ENCODE measurements at places on chromosomes 16 and 17.

DNA sequence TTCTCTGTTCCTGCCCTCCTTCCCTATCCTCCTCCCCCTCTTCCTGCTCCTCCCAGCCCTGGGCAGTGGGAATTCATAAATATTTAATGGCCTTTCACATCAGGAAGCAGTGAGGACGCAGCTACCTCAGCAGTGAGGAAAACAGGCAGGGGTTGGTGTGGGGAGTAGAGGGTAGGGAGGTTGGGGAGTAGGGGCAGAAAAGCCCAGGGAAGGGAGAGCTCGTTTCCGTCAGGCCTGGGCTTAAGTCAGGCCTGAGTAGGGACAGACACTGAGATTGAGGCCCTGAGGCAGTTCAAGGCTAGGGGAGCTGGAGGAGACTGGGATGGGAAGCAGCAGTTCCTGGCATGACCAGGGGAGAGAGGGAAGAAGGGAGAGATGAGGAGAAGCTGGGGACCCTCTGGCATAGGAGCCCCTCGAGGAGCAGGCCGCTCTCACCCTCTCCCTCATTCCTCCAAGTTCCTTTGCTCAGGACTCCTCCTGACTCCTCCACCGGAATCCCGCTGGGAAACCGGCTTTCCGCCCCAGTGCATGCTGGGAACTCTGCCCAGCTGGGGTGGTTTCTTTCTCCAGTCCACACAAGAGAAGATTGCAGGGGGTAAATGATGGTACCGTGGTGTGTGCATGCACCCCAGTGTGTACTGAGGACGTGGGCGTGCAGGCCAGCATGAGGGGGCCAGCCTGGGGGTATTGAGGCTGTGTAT, 6.2 kb downstream of the SAMD14 start:
- DNase-seq, result peak; percentile 76

GRCh38 chr17:40063901-40064531, 1.3 kb downstream of the THRA start:
- DNase-seq, result no peak

- DNase-seq, result no peak
These were observed 2.1 kb upstream of the GPS2 start for GRCh38 chr17:7317161-7317803.

DNA sequence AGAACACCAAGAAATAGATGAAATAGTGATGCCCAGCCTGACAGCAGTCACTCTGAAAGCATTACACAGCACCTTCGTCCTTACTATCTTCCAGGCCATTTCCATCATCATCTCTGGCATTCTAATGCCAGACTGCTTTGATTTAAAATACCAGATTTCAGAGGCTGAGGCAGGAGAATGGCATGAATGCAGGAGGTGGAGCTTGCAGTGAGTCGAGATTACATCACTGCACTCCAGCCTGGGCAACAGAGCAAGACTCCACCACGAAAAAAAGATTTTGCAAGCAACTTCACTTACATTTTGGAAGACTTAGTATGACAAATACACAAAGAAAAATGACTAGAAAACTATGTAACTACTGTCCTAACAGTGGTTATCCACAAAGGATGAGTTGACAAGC, 244.0 kb downstream of the CPPED1 start:
- no peak for DNase-seq

DNA sequence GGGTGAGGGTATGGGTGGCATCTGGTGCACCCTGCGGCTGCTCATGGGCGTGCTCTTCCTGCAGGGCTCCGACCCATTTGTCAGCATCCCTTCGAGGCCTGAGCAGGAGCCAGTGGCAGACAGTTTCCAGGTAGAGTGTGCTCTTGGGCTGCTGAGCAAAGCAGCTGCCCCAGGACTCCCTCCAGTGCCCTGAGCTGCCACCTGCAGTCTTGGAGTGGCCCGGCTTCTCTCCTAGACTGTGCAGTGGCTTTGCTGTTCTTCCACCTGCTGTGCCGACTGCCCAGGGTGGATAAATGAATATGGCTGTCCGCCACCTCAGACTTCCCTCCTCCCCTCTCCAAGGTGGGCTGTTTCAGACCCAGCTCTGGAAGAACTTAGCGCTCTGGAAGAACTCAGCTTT, 10.8 kb upstream of the JPT2 start:
- no peak for DNase-seq

DNA sequence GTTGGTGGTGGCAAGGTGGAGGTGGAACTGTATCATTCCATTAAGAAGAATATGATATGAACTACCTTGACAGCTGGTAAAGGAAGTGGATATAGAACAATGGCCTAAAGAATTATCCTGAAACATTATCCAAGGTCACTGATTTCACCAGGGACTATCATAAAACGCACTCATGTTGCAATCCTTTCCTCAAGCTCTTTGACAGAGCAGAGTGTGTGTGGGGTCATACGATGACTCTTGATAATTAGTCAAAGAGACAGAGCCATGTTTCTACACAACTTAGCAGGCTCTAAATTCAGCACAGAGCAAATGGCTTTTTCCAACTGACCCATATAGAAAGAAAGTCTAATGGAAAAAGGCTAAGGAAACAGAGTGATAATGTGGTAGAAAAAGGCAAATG, 126.4 kb upstream of the ANKFN1 start:
- DNase-seq, result no peak

GRCh38 chr16:86994215-86994614, 323.0 kb downstream of the C16orf95 start:
- no peak for DNase-seq

DNA sequence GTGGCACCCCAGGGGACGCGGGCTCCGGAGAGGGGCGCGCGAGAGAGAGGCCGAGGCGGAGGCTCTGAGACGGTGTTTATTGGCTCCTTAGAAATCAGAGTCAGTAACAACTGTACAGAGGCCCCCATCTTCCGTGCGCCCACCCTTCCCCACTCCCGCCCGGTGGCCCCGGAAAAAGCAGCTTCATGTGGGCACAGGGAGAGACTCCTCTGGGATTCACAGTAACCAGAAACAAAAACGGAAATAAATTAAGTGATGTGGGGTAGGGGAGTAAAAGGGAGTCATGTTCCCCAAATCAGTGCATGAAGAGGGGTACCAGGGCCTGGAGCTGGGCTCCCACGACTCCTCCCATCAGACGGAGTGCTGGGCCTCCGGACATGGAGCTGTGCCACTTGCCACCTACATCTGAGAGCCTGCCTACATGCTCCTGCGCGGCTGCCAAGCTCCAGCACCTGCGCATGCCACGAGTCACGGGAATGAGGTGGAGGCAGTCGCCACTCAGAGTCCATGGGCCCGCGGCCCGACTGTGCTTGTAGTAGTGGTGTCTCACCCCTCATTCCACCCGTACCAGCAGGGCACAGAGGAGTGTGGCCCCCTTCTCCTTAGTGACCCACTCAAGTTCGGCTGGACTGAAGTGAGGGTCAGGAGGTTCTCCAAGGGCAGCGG, 543 bp upstream of the GPS2 start:
- no peak for DNase-seq

GRCh38 chr16:3004319-3004718, 8.4 kb upstream of the CLDN9 start:
- no peak for DNase-seq

GRCh38 chr16:64712026-64712425, 409.8 kb downstream of the CDH11 start:
- DNase-seq, result no peak

GRCh38 chr17:82339634-82340580, 6.3 kb upstream of the SECTM1 start:
- DNase-seq, result no peak

- peak; percentile 88 for DNase-seq
These were observed 1.8 kb upstream of the RBFOX3 start for GRCh38 chr17:79612468-79613194.

GRCh38 chr16:62363501-62363900, 327.3 kb upstream of the CDH8 start:
- peak; percentile 3 for DNase-seq

GRCh38 chr17:34167354-34167753, 87.7 kb upstream of the CCL2 start:
- no peak for DNase-seq

DNA sequence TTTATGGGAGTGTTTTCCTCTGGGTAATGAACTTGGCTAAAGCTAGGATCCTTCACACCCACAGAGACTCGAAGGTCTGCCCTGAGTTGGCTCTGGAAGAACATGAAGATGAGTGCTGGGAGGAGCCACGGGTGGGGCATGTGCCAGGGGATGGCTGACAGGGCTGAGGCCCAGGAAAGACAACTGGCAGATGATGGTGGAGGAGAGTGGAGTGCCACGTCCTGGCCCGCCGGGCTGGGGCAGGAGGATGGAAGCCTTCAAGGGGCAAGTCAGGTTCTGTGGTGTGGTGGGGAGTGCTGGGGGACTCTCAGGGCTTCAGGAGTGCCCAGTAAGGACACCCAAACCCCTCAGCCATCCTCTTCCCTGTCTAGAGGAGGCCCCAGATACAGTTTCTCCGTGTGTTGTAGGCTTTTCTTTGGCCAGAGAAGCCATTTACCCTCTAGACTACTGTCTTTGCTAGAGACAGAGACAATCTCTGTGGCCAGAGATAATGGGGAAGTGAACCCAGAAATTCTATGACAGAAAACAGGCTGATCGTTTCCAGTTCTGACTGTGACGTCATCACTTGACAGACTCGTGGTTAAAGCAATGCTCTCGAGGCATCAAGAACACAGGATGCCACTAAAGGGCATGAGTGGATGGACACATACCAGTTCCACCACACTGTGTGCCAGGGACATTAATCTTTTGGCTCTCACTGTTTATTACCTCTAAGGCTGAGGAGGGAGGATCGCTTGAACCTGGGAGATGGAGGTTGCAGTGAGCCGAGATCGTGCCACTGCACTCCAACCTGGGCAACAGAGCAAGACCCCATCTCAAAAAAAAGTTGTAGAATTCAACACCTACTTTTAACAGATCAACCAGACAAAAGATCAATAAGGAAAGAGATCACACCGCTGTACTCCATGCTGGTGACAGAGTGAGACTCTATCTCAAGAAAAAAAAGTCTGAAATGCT, 18.6 kb upstream of the SLC5A10 start:
- no peak for DNase-seq

- no peak for DNase-seq
These were observed 112.2 kb downstream of the KIF2B start for GRCh38 chr17:53934931-53935330.

DNA sequence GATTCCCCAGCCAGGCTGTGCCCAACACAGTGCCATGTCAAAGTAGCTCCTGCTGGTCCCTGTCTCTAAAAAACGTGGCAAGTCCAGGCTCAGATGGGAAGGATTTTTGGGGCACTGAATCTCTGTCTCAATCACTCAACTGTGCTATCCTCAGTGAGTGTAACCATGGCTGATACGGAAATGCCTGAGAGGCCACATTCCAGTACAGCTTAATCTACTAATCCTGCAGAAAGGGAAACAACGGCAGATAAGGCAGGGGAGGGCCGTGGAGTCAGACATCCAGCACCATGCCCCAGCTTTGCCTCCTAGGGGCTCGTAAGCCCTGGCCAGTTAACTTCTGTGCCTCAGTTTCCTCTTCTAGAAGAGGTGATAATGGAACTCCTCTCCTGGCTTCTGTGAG, 251.7 kb downstream of the CPPED1 start:
- peak; percentile 29 for DNase-seq

- no peak for DNase-seq
These were observed 22.1 kb downstream of the NUBP1 start for GRCh38 chr16:10765772-10766171.

GRCh38 chr16:29024278-29024677, 39.4 kb downstream of the LAT start:
- no peak for DNase-seq

DNA sequence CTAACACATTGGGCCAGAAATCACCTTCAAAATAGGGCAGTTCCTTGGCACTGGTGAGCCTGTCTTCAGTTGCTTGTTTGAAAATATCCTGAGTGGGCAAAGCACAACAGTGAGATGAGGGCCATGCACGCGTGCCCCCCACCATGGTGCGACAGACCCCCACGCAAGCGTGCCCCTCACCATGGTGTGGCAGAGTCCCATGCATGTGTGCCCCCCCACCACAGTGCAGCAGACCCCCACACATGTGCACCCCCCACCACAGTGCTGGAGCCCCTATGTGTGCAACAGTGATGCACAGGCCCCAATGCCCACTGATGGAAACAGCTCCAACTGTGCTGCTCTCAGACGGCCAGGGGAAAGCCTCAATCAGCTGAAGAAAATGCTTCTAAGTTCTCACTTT, 18.8 kb upstream of the TRAP1 start:
- no peak for DNase-seq

DNA sequence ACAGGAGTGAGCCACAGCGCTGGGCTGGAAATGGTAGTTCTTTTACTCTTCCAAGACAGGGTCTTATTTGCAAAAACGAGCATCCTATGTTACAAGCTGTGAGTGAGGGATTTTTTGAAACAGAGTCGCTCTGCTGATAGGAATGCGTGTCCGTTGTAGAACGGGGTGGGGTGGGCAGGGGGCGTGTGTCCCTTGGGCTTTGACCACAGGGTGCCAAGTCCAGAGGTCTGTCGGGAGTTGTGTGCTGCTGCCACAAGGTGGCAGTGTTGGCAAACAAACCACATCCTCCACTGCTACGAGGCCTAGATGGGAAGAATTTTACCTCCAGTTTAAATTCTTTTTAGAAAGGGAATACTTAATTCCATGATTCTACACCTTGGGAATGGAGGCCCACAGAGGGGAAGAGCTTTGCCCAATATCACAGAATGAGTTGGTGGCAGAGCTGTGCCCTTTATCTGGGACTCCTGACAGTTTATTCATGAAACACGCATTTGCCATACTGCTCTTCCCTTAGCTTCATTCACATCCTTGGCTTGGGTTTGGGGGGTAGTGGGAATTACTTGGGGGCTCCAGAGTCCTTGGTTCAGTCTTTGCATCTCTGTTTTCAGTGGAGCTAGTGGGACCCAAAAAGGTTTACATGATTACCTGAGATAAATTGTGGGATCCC, 30.6 kb upstream of the ETV4 start:
- DNase-seq, result peak; percentile 91

DNA sequence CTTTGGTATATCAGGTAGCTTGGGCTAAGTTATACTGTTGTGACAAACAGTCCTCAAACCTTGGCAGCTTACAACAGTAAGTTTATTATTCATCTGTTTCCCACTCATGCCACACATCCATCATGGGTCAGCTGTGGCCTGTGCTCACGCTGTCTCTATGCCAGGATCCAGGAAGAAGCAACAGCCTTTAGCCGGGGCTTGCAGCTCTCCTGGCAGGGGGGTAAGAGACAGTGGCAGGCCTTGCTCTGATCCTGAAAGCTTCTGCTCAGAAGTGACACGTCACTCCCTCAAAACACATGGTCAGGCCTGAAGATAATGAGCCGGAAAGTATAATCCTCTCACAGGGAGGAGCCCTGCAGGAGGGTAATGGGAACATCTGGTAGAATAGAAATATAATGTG, 377.6 kb downstream of the CPPED1 start:
- peak; percentile 32 for DNase-seq

- DNase-seq, result peak; percentile 89
These were observed 13.3 kb downstream of the JUP start for GRCh38 chr17:41773190-41773588.

GRCh38 chr16:57944970-57945739, 25.8 kb downstream of the CNGB1 start:
- DNase-seq, result no peak

- peak; percentile 84 for DNase-seq
These were observed 22.5 kb downstream of the DNAI2 start for GRCh38 chr17:74296548-74296936.

- DNase-seq, result no peak
These were observed 17.4 kb downstream of the DRC7 start for GRCh38 chr16:57711993-57712392.
